HAP-1 (cell line): ENCODE measurements at places on chromosomes 13 and 19.

DNA sequence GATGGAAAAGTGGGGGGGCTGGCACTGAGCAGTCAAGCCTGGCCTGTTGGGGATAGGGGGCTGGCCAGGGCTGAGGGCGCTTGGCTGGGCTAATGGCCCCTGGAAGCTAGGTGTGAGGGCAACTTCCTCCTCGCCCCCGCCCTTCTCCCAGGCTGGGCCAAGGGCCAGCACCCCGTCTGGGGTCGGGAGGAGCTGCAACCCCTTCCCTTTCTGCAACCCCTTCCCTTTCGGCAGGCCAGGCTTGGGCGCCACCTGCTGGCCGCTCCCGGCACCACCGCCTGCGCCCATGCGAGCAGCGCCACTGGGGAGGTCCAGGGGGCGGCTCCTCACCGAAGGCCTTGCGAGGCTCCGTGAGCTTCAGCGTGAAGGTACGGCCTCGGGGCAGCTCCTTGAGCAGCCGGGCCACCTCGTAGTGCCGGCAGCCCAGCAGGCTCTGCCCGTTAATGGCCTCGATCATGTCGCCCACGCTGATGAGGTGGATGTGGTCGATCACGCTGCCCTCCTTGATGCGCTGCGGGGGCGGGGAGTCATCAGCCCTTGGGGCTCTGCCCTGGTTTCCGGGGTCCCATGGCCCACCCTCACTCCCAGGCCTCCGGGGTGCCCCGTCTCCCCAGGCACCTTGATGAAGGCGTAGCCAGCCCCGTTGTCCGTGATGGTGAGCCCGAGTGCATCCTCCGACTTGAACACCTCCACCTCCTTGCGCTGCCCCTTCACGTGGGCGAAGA lies 5.0 kb upstream of the PTGER1 start:
- DNase-seq, result peak; percentile 80

GRCh38 chr19:7489609-7490044 lies 792 bp upstream of the PEX11G start:
- no peak for DNase-seq

DNA sequence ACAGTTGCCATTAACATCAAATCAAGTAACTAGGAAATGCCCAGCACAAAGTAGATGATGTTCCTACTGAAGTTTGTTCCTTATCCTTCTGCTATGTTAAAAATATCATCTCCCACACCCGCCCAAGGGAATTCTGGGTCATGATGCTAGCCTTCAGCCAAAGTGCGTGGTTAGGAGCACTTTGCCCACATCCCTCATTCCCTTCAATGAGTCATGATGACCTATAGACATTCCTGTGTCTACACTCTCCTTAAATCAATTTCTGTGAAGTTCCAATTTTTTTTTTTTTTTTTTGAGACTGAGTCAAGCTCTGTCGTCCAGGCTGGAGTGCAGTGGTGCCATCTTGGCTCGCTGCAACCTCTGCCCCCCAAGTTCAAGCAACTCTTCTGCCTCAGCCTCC lies 17.0 kb downstream of the RXFP2 start:
- no peak for DNase-seq

DNA sequence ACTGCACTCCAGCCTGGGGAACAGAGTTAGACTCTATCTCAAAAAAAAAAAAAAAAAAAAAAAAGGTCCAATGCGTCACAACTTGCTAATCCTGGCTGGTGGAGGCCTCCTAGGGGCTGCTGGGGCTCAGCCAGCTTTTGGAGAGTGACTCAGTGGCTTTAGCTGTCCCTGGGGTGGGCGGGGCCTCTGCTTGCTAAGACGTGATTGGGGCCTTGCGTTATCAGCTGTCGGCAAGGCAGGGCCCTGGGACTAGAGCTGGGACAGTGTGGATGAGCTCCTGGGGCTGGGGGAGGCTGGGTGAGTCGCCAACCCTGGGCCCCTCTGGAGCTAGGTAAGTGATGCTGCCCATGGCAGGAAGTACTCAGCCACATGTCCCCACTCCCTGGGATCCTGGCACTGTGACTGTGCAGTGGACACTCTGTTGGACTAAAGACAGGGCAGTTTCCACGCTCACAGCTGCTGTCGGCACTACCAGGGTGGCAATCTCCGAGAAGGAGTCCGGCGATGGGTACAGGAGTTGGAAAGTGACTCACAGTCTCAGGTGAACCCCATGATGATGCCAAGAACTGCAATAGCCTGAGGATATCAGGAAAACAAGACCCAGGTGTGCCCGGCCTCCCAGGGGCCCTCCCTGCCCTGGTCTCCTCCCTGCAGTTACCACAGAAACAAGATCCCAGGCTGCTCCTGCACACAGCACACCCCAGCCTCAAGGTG lies 32.2 kb downstream of the F2RL3 start:
- DNase-seq, result no peak

DNA sequence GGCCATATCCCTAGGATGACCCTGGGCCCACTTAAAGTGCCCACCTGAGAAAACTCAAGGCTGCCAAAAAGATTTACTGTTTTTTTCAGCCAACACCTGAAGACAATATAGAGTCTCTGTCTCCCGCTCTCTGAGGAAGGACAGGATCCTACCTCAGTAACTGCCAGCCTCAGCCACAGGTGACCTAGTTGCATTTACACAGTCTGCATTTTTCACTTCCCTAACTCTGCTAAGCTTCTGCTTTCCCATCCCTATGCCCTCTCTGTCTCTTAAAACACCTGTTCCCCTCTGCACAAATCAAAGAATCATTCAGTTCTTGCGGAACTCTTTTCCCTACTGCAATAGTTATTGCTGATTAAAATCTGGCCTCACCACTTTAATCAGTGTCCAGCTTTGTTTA lies 609.5 kb downstream of the UQCRFS1 start:
- DNase-seq, result no peak

DNA sequence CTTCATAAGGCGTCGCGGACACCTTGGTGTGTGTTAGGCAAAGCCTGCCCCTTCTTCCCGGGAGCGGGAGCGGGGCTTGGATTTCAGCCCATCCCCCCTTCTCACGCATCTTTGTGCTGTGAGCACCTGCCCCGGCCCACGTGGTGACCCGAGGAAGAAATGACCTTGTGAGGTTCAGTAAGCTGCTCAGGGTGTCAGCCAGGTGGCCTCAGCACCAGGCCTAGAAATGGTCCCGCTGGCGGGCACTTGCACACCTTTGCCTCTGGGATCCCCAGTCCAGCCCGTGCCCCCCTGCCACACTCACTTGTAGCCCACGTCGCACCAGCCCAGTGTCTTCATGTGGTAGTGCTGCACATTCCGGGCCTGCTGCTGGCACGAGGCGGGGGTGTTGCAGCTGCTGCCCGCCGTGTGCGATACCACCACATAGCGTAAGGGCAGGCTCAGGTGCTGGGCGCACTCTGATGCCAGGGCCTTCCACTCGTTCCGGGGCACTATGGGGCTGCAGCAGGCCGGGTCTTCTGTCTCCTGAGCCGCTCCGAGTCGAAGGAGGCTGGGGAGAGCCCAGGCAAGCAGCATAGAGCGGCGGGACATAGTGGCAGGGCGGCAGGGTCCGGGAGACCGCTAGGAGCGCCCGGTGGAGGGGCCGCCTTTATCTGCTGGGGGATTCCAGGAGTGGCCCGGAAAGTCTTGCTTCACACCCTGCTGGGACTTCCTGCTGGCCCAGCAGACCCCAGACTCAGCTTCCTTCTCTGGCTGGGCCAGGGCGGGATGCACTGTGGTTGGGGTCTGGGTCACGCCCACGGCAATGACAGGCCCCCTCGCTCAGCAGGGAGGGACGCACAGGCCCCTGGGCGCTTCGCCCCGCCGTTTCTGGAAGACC lies at the start of gene PGLYRP1:
Gene PGLYRP1 (minus strand): TSS at position 623 of the 880 bp plus-strand sequence. CDS start 32 bp downstream, at position 591.
- DNase-seq, result no peak

DNA sequence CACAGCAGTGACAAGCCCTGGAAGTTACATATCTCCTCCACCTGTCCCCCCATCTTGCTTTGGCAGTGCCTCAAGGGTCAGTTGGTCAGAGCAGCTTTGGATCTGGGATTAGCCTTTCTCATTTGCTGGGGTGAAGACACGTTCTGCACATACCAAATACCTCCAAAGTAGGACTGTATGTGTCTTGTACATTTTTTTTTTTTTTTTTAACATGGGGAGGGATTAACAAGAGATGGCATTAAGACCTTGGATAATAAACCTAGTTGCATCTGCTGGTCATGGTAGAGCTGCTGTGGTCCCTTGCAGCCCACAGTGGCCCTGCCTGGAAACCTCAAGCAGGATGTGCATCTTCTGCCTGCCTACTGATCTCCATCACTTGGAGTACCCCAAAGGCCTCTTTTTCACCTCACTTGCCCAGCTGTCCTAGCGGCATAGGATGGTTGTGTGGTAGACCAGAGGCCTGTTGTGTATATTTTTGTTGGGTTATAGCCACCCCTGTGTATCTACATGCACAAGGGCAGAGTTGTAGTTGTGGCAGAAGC lies 2.5 kb downstream of the RPS19 start:
- no peak for DNase-seq

GRCh38 chr13:45873491-45874325 lies 22.2 kb upstream of the SIAH3 start:
- DNase-seq, result peak; percentile 98

GRCh38 chr13:109314101-109314500 lies 472.3 kb downstream of the IRS2 start:
- no peak for DNase-seq

- DNase-seq, result no peak
Measured at GRCh38 chr13:44259045-44260027, 114.3 kb upstream of the SERP2 start.

GRCh38 chr13:95150555-95150954 lies 150.7 kb downstream of the ABCC4 start:
- DNase-seq, result no peak

GRCh38 chr13:110518571-110518970 lies 43.0 kb downstream of the RAB20 start:
- DNase-seq, result no peak

- no peak for DNase-seq
Measured at GRCh38 chr13:43573802-43574514, 212.8 kb downstream of the ENOX1 start.

- DNase-seq, result no peak
Measured at GRCh38 chr19:48244281-48244680, 11.4 kb downstream of the CARD8 start.

- no peak for DNase-seq
Measured at GRCh38 chr13:114173745-114174144, 5.3 kb upstream of the CFAP97D2 start.

DNA sequence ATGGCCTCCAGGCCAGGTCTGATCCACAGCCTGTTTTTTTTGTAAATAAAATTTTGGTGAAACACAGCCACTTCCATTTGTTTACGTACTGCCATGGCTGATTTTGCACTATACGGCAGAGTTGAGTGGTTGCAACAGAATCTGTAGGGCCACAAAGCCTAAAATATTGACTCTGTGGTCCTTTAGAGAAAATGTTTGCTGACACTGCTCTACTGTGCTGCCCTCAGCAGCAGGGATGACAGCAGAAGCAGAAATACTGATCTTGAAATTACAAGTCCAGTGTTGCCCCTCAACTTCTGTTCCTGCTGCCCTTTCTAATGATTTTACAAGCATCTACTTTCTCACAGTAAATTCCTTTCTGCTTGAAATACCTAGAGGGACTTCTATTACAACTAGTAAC lies 245.2 kb downstream of the RGCC start:
- DNase-seq, result no peak

DNA sequence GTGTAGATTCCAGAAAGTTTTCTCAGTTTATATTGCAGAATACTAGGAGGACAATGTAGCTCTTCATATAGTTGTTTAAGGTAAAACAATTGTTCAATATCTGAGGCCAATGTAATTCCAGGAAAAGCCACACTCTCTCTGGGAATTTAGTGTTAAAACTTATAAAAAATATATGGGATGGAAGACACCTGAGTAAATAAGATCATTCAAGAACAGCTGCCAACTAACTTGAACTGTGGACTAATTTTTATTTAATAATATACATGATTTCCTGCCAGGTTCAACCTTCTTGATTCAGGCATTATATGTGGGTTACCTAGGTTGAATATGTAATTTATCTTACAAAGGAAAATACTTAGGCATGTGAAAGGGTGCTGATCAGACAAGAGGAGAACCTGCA lies 841.1 kb upstream of the PRR20A start:
- no peak for DNase-seq

- DNase-seq, result no peak
Measured at GRCh38 chr19:3115411-3115810, 20.4 kb upstream of the GNA15 start.

DNA sequence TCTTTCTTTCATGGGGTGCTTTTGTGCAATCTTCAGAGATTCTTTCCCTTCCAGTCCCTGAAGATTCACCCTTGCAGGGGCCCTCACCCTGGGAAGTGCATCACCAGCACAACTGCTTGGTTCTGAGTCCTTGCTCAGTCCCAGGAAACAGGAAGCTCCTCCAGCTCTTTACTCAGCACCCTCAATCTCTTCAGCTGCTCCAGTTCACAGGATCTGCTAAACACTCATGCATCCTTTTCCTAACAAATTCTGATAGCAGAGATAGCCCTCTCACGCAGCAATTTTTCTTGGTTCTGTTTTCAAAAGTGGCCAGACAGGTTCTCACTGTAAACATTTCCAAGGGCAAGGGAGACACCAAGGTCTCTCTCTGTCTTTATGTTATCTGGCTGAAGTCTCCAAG lies 823.1 kb downstream of the LIG4 start:
- no peak for DNase-seq

GRCh38 chr19:15971224-15971780 lies 22.5 kb downstream of the OR10H4 start:
- DNase-seq, result no peak

DNA sequence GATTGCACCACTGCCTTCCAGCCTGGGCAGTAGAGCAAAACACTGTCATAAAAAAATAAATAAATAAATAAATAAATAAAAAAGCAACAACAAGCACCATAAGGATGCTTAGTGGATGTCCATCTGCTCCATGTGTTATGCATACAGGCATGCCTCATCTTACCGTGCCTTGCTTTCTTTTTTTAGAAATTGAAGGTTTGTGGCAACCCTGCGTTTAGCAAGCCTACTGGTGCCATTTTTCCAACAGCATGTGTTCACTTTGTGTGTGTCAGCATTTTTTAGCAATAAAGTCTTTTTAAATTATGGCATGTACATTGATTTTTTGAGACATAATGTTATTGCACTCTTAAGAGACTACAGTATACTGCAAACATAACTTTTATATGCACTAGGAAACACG lies 68.3 kb downstream of the PEPD start:
- no peak for DNase-seq
